ENCODE measurements at places on chromosomes 7 and 10. TPM values are rescaled to one million over a fixed set of nuclear protein-coding genes. Genes with fewer than 3 reads are reported as not detected.

The RELN gene
- not detected for total RNA-seq

The BTAF1 gene
- 51.3 TPM for total RNA-seq

The ANLN gene
- 69.0 TPM for total RNA-seq

- DNase-seq, result no peak
Observed at GRCh38 chr10:75655791-75656451, 224.5 kb downstream of the LRMDA start.

GRCh38 chr7:132877573-132877972, 204.3 kb downstream of the CHCHD3 start:
- no peak for DNase-seq
